ENCODE measurements at places on chromosomes 3 and 15. TPM values are rescaled to one million over a fixed set of nuclear protein-coding genes. Genes with fewer than 3 reads are reported as not detected.
A peak's percentile ranks its signal among the peaks of the same experiment; 100 is the strongest.

- peaks cover 64% of the 10 kb centered on the region for H3K36me3 ChIP-seq
- H3K4me3 ChIP-seq = no peak overlapping the region
- no peak overlapping the region for H3K27ac ChIP-seq
- H3K27me3 ChIP-seq = no peaks in the 10 kb centered on the region
- DNase-seq = no peak
- H3K4me1 ChIP-seq = no peaks in the 10 kb centered on the region
Observed at GRCh38 chr15:34876640-34877039, 81.3 kb upstream of the ACTC1 start.

GRCh38 chr3:32443478-32443877 lies 51.8 kb downstream of the CMTM7 start:
- H3K4me1 ChIP-seq = peaks cover 10% of the 10 kb centered on the region
- H3K36me3 ChIP-seq = peaks cover 30% of the 10 kb centered on the region
- DNase-seq = no peak
- H3K4me3 ChIP-seq = no peak overlapping the region
- no peak overlapping the region for H3K27ac ChIP-seq
- no peaks in the 10 kb centered on the region for H3K27me3 ChIP-seq

- no peaks in the 10 kb centered on the region for H3K27me3 ChIP-seq
- H3K27ac ChIP-seq = no peak overlapping the region
- peaks cover 2% of the 10 kb centered on the region for H3K36me3 ChIP-seq
- H3K4me1 ChIP-seq = peaks cover 5% of the 10 kb centered on the region
- DNase-seq = no peak
Observed at GRCh38 chr3:194949592-194949991, 263.9 kb downstream of the FAM43A start.

- no peak overlapping the region for H3K4me3 ChIP-seq
- peaks cover 2% of the 10 kb centered on the region for H3K4me1 ChIP-seq
- peaks cover 7% of the 10 kb centered on the region for H3K36me3 ChIP-seq
- H3K27me3 ChIP-seq = no peaks in the 10 kb centered on the region
Observed at GRCh38 chr3:29494305-29495036, 213.6 kb downstream of the RBMS3 start.

DNA sequence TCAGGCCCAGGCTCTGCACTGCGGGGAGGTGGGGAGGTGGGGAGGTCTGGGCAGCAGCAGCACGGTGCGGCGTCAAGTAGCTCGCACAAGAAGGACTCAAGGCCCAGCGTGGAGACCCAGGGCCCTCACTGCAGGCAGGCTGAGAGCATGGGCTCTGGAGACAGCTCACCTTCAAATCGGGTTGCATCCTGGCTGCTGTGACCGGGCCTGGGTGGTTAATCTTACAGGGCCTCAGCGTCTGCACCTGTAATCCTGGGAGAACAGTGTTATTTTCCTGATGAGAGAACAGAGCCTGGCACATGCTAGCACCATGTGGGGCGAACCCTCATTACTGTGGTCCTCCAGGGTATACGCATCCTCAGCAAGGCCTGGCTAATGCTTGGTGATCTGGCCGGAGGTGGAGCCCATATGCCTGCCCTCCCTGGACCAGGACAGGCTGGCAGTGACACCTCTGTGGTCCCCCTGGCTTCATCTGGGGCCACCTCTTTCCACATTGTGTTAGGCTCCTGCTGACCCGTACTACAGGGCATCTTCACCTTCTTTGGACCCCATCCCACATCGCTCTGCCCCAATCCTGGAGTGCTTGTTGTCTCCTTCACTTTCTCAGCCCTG lies 55.5 kb downstream of the RGMA start:
- H3K27ac ChIP-seq = no peak overlapping the region
- H3K27me3 ChIP-seq = no peaks in the 10 kb centered on the region
- peaks cover 16% of the 10 kb centered on the region for H3K4me1 ChIP-seq
- no peak for DNase-seq

DNA sequence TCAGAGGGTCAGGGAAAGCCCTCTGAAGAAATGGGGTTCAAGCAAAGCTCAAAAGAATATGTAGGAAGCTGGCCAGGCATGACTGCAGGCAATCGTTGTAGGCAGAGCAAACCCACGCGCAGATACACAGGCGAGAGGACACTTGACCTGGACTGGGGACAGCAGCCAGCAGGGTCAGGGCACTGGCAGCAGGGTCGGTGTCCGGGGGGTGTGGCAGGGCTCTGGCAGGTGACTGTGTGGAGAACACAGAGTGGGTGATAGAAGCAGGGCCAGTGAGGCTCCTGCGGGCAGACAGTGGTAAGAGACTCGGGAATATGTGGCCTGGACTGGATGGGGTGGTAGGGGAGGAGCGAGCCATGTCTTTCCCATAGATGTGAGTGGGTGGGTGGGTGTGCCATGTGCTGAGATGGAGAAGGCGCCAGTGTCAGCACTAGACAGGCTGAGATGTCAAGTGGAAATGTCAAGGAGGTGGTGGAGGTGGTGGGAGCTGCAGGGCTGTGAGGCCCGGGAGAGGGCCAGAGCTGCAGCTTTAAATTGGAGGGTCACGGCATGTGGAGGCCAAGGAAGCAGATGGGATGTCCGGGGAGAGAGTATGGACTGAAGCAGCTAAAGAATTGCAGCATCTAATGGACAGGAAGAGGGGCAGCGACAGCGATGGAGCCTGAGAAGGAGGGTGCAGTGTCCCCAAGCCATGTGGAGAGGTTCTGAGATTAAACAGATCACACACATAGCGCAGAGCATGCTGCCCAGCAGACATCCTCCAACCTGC lies 13.4 kb downstream of the TMEM43 start:
- no peaks in the 10 kb centered on the region for H3K27me3 ChIP-seq
- H3K4me1 ChIP-seq = peaks cover 8% of the 10 kb centered on the region

DNA sequence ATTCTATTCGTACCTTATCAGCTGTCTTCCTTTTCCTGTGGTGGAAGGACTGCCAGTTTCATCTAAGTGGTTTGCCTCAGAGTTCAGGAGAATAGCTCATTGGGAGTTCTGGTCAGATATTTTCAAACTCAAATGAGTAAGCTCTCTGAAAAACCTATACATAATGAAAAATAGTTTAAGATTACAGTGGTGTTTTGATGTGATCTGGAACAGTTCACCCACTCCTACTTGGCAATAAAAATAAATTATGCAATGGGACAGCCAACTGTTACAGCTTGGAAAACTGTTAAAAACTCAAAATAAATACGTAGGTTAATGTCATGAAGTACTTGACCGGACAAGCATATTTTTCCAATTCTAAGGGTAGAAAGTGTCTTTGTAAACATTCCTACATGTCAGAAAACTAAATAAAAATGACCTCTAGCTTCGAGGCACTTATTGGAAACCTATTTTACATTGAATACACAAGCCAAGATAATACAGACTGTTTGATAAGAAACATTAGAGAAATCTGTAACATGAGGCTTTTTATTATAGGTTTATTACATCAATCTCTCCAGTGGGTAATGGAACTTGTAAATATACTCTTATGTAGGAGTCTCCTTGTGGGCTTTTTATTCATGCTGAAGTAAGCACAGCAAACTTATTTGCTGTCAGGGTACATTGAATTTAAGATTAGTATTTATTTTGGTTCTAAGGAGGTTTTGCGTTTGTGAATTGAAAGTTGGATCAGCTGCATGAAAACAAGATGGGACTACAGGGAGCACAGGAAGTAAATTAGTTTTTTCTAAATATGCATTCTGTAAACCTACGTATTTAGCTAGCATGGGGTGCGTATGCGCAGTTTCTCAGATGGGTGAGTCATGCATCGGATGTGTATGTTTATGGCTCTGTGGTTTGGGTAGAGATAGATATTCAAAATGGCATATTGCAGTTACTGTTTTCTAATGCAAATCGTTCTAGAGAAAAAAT lies 453.1 kb downstream of the IL5RA start:
- H3K27ac ChIP-seq = peak overlapping the region; percentile 81
- H3K27me3 ChIP-seq = no peaks in the 10 kb centered on the region
- DNase-seq = no peak

DNA sequence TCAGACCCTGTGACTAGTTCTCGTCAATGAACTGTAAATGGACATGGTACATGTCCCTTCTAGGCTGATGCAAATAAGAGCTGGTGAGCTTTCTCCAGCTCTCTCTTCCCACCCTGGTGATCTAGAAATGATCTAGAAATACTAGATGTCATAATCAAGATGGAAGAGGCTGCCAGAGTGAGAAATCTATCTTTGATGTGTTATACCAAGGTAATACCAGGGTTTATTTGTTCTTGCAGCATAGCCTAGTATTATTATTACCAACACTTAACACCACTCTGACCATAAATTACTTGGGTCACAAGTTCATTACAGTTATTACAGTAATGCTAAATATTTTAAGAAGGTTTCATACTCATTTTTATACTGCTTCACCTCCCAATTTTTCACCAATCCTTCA lies 138.4 kb upstream of the LMCD1 start:
- no peak overlapping the region for H3K4me3 ChIP-seq
- H3K27me3 ChIP-seq = peaks cover 4% of the 10 kb centered on the region
- DNase-seq = no peak
- no peak overlapping the region for H3K27ac ChIP-seq

DNA sequence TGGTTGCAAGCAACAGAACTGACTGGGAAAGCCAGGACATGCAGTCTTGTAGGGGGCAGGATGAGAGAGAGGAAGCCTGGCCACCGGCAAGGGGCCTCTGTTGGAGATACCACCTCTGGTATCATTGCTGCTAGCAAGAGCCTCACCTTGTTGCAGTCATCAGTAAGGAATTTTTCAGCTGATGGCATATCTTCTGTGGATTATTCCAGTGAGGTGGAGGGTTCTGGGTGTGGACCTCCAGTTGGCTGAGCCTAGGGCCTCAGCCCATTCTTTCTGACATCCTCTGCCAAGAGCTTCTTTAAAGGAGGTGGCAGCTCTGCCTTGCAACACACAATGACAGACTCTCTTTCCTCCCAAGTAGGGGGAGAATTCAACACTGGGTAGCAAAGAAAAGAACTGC lies 128.9 kb downstream of the AQP9 start:
- H3K4me3 ChIP-seq = no peak overlapping the region
- peaks cover 32% of the 10 kb centered on the region for H3K4me1 ChIP-seq
- H3K36me3 ChIP-seq = peaks cover 5% of the 10 kb centered on the region
- no peaks in the 10 kb centered on the region for H3K27me3 ChIP-seq
- H3K27ac ChIP-seq = no peak overlapping the region

DNA sequence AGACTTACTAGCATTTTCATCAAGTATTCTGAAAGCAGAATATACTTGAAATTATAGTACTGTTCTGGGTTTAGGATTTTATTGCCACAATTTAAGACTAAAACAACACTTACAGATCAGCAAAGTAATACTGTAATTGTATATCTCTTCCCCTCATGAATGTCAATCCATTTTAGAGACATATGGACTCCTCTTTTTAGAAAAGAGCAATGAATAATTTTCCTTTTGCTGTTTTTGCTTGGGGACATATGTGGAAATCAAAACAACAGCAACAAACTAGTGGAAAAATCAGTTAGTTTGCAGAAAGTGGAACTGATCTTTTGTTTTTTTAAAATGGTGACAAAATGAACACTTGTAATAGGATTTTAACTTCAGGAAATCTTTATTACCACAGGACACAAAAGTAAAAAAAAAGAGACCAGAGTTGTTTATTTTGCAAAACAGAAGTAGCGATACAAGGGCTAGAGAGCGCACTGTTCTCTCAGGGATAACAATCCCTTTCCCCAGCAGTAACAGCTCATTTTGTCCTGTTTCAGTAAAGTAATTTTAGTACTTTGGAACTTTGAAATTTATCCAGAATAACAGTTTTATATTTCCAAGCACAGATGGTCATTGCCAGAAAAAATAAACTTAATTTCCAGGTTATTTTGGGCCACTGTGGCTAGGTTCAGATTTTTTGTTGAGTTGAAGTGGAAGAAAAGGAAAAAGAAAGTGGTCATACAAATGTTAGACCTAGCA lies 17.1 kb downstream of the LEKR1 start:
- H3K27ac ChIP-seq = no peak overlapping the region
- no peak overlapping the region for H3K4me3 ChIP-seq
- no peaks in the 10 kb centered on the region for H3K27me3 ChIP-seq
- H3K36me3 ChIP-seq = no peaks in the 10 kb centered on the region

DNA sequence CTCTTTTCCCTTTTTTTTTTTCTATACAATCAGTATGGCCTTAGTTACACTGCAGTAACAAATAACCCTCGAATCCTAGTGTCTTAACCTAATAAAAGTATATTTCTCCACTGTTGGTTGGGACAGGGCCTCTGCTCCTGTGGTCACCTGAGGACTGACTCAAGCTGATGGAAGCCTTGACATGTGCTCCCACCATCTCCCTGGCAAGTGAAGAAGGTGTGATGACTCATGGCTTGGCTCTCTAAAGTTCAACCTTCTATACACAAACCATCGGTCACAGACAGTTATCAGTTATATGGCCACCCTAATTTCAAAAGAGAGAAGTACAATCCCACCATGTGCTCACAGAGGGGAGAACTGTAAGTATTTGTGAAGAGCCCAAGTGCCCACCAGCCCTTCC lies 65.8 kb upstream of the CACNA2D3 start:
- no peaks in the 10 kb centered on the region for H3K36me3 ChIP-seq
- no peak overlapping the region for H3K27ac ChIP-seq
- no peak for DNase-seq
- H3K4me3 ChIP-seq = no peak overlapping the region

DNA sequence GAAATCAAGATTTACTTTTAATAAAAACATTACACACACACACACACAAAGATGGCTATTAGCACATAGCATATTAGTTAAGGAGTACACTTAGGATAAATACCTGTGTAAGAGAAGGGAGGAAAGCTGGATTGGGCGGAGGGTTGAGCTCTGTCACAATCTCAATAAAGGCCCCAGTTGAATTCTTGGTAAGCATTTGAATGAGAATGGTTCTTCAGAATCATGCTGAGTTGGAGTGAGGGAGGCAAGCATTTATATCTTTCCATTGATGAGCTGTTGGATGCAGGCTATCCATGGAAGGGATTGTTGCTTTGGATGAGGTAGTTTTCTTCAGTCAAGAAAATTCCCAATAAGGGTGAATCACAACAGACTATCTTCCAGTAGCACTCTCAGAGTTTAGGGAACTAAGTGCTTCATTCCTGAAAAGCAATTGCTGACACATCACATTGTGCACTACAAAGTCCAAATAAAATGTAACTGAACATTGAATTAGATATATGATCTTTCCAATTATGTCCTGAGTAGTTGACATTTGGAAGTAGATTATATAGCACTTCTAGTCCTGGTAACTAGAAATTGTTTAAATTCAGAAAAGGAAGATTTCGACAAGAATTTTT lies 95.7 kb downstream of the SUCNR1 start:
- H3K4me3 ChIP-seq = no peak overlapping the region
- H3K4me1 ChIP-seq = peaks cover 22% of the 10 kb centered on the region
- no peaks in the 10 kb centered on the region for H3K27me3 ChIP-seq
- DNase-seq = no peak
- H3K36me3 ChIP-seq = peaks cover 5% of the 10 kb centered on the region

The MBD4 gene
- total RNA-seq = 26.6 TPM

The FRMD4B gene
- total RNA-seq = 148 TPM

The PTPRG gene
- total RNA-seq = 33.2 TPM

The TCF12 gene
- total RNA-seq = 192 TPM

The SCG5 gene
- 55.4 TPM for total RNA-seq

The NXPE3 gene
- 12.7 TPM for total RNA-seq

The CBLB gene
- total RNA-seq = 108 TPM

The TMA7 gene
- 192 TPM for total RNA-seq

All from mesothelial cell of epicardium (in vitro differentiated cells).